ENCODE measurements at places on chromosomes 4 and X.

DNA sequence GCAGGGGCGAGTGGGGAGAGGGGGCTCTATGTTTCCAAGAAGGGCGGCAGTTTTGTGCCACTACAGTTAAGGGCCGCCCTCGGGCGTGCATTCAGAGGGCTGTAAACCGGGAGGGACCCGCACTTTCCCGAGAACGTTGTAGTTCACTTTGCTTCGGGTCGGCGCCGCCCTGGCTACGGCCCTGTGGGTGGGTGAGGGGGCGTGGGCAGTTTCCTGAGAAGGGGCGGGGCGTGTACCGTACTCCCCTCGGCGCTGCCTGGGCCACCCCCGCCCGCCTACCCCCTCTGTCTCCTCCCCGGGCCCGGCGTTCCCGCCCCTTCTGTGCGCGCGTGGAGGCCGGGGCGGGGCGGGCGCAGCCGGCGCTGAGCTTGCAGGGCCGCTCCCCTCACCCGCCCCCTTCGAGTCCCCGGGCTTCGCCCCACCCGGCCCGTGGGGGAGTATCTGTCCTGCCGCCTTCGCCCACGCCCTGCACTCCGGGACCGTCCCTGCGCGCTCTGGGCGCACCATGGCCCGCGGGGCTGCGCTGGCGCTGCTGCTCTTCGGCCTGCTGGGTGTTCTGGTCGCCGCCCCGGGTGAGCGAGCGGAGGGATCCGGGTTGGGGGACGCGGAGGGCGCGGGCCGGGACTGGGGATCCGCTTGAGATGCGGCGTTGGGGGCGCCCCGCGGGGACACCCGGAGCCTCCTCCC, at the start of gene CD99:
TSS of gene CD99 (plus strand) at position 440 of the 687 bp plus-strand sequence. CDS start at position 506, 66 bp downstream.
- DNase-seq = peak; percentile 87

DNA sequence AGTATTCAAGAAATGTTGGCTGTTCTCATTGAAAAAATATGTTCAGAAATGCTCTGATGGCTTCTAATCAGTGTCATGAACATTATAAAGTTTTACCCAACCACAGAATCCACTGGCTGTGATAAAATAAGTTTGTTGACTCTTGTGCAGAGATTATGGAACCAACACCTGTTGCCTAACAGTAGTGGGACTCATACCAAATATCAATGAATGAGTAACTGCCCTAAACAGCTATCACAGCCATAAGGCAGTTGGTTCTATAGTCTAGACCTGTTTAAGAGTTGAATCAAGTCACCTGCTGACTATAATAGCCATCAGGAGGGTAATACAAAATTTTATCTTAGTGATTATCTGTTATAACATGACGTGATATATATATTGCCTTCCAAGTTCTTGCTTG, 168.3 kb downstream of the ATOH1 start:
- DNase-seq = no peak

- DNase-seq = no peak
Measured at GRCh38 chrX:68851082-68851481, 22.3 kb downstream of the EFNB1 start.

DNA sequence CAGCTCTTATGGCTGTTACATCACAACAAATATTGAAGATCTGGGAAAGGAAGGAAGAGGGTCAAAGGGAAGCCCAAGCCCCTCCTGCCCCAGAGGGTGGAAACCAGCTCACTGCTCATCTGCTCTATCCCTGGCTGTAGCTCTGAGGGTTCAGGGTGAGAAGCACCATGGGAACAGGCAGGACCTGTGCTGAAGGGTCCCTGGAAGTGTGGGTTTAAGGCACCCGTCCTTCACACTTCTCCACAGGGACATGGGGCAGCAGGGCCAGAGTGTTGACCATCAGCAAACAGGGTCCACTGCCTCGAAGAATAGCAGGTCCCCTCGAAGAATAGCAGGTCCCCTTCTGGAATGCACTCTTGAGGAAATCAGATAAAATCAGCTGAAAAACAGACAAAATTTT, 4.4 kb downstream of the RTL5 start:
- DNase-seq = no peak

DNA sequence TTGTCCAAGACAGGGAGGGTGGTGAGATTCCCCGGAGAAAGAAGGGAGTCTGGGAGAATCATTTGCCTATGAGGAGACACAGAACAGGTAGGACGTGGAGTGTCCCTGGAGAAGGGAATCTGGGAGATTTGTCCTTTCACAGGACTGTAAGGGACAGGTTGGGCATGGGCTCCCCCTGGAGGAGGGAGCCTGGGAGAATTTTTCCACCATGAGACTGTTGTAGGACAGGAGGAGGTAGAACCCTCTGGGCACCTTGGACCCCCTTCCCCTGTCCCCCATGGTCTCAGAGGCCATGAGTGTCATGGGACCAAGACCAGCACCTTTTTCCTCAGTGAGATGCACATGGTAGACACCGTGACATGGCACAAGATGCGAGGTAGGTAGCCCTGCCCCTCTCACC, 2.8 kb downstream of the PORCN start:
- no peak for DNase-seq

DNA sequence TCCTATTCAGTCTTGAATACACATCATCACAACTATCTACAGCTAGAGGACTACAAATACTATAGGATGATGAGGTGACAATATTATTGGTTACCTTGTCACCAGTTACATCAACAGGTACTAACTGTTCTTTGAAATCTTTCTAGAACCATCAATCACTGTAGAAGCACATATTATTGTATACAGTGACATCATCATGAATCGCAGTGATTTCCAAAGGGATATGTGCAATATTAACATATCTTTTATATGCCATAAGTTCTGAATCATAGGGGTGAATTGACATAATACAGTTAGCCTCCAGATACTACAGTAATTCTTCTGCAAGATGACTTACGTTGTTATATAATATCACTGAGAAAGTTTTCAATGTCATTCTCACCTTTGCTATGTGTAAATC, 105.2 kb upstream of the HPGD start:
- no peak for DNase-seq

- no peak for DNase-seq
Measured at GRCh38 chr4:176875446-176875930, 82.8 kb upstream of the VEGFC start.

- no peak for DNase-seq
Measured at GRCh38 chrX:103722505-103722904, 11.8 kb downstream of the TMEM31 start.

DNA sequence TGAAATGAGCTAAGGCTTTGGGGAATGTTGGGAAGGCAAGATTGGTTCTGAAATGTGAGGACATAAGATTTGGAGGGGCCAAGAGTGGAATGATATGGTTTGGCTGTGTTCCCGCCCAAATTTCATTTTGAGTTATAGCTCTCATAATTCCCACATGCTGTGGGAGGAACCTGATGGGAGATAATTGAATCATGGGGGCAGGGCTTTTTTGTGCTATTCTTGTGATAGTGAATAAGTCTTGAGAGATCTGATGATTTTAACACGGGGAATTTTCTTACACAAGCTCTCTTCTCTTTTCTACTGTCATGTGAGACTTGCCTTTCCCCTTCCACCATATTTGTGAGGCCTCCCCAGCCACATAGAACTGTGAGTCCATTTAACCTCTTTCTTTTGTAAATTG, 157.6 kb upstream of the C1QTNF7 start:
- no peak for DNase-seq

- DNase-seq = no peak
Measured at GRCh38 chrX:15723887-15724517, 14.1 kb upstream of the CA5B start.

DNA sequence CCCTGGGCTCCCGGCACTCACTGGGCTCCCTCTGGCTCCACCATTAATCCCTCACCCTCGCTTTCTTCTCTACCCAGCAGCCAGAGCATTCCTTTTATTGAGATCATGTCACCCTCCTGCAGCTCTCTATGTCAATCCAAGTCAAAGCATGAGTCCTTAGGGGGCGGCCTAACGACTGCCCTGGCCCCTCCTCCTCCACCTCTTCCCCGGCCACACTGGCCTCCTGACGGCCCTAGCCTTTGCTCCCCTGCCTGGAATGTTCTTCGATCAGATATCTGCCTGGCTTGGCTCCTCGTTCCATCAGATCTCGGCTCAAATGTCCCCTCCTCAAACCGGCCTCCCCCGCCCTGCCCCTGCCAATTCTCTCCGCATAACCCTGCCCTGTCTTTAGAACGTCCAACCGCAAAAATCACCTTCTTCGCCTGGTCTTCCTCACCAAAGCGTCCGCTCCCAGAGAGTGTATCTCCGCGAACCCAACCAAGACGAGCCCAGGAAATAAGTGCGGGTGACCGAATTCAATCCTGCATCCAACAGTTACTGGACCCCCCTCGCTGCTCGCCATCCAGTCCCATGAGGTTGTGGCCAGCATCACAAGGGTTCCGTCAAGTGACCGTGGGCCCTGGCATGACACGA, 722 bp upstream of the PNCK start:
- no peak for DNase-seq

DNA sequence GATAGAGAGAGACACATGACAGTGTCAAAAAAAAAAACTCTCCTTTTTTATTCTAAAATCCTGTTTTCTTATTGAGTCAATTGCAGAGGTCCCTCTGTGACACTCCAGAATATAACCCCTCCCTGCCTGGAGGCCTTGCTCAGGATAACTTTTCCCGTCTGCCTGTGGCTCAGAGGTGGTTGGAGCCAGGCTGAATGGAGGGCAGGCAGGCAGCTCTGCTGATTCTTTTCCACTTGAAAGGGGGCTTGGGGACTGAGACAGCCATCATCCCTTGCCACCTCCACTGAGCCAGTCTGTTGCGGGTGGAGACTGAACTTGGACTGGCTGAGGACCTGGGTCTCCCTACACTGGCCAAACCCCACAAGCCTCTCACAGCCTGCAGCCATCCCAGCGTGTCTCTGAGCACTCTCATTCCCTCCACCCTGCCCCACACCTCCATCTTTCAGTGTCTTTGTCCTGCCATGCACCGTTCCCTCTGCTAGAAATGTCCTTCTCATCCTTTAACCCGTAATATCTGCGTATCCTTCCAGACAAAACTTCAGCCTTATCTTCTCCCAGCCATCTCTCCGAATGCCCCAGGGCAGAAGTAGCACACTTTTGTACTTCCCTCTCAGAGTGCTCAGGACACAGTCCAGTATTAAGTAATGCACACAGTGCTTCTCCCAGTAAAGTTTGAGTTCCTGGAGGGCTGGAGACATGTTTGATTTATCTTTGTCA, 139.9 kb downstream of the CHIC2 start:
- no peak for DNase-seq

GRCh38 chrX:53294024-53294648, 12.8 kb upstream of the IQSEC2 start:
- DNase-seq = no peak

DNA sequence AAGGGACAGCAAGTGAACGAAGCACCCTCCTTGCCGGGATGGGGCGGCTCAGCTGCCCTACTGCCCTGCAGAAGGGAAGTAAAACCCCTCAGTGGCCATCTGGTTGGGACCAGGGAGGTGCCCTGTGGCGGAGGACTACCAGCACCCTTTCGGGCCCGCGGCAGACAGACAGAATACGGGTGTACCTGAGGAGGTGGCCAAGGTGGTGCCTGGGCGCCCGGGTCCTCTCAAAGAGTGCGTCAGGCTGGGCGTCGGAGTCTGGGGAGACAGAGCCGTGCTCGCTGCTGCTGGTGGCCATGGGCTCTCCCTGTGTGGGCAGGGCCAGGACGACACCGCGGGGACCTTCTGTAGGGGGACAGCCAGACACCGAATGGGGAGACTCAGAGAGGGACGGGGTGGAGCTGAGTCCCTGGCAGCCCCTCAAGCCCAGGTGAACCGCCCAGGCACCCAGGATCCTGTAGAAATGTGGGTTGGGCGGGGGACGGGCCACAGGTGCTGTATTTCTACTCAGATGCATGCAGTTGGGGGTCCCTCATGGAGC, 29.7 kb downstream of the PDHA1 start:
- DNase-seq = no peak

- DNase-seq = no peak
Measured at GRCh38 chrX:76159453-76159852, 13.4 kb upstream of the PBDC1 start.

DNA sequence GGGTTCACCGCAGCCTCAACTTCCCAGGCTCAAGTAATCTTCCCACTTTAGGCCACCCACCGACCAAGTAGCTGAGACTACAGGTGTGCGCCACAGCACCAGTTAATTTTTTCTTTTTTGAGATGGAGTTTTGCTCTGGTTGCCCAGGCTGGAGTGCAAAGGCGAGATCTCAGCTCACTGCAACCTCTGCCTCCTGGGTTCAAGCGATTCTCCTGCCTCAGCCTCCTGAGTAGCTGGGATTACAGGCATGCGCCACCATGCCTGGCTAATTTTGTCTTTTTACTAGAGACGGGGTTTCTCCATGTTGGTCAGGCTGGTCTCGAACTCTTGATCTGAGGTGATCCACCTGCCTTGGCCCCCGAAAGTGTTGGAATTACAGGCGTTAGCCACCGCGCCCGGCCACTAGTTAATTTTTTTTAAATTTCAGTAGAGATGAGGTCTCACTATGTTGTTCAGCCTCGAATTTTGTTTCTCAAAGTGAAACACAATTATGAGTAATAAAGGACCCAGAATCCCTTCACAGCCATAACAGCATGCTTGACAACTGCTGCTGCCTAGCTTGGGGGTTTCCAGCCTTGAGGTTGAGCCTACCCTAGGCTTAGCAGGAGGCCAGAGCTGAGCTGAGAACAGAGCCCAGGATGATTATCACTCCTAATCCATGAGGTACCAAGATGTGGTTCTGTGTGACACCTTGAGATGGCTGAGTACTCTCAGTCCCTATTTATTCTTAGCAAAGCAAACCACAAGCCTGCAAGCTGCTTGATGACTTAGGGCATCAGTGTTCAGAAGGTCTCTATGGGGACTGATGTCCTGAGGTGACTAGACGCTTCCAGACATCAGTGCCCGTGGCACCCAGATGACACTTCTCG, 41.6 kb upstream of the NKRF start:
- peak; percentile 56 for DNase-seq

- peak; percentile 88 for DNase-seq
Measured at GRCh38 chr4:1870328-1870577, 940 bp upstream of the NSD2 start.

DNA sequence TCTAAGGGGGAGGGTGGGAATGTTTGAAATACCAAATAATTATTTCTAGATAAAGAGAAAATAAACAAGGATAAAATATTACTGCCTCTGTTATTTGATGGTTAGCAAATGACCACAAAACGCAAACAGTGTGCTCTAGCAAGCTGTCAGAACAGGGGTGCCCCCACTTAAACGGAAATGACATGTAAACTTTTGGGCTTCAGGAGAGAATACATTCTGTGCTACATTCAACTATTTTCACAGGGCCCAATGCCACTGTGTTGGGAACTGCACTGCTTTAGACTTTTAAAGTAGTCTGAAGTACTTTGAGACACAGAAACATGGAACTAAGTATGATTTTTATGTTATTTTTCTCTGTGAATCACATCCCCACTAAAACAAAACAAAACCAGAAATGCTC, 14.1 kb downstream of the CD40LG start:
- DNase-seq = peak; percentile 58

All from central memory CD4-positive, alpha-beta T cell (primary cell).